HEK293T (cell line): ENCODE measurements at places on chromosomes 2 and 18.

GRCh38 chr2:38182492-38183003, 106.6 kb upstream of the CYP1B1 start:
- DNase-seq = no peak

DNA sequence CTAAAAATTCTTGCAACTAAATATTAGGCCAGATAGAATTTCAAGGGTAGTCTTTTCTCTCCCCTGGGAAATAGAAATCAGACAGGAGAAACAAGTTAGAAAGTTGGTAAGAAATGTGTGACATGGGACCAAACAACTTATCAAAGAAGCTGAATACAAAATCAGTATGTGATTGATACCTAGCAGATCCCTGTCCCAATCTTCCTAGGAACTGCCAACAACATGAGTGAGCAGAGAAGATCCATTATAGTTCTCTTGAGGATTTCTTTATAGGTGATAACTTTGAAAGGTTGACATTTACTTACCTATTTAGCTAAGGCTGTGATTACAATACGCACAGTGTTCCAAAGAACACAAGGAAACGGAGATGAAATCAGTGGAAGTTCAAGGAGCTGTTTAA, 162.4 kb downstream of the DLGAP1 start:
- no peak for DNase-seq

GRCh38 chr2:224520064-224520463, 65.1 kb downstream of the CUL3 start:
- no peak for DNase-seq

DNA sequence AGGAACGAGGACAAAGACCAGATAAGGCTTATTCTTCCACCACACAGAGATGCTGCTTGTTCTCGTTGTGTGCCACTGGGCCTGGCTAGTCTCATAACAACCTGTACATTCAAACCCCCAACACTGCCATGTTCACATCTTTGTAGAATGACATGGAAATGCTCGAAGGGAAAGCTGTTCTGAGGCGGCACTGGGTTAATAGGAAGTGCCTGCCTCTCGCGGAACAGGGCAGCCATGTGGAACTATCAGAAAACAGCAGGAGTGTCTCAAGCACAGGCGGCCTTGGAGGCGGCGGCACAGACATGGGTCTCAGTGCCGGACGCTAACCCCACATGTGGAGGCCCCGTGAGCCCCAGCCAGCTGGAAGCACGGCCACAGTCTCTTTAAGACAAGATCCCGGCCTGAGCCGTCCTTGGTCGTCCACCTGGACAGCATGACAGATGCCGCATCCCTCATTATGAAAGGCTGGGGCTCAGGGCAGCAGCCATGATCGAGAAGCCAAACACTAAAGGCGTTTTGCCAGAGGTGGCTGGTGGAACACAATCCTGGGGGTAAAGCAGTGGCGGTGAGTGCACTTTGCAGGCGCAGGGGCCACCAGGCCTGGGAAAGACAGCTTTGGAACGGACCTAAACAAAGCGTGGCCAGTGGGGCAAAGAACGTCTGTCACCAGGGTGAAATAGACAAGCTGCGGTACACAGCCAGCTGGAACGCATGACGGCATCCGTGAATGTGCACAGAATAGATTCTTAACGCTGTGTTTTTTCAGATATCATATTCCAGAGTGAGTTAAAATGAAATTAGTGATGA, 161.0 kb downstream of the HDAC4 start:
- DNase-seq = no peak

DNA sequence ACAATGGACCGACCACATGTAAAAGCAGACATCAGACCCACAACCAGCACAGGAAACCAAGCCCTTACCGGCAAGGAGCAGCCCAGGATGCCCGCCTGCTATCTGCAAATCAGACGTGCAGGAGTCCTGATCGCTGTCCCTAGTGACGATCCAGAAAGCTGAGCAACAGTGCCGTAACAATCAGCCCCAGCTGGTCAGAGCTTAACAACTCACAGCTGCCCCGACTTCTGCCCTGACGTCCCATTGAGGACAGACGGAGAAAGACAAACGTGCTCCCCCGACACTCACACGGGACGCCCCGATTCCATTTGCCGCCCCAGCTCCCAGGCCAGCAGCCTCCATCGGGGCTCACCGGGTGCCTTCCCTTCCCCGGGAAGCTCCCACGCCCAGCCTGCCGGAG, 39.8 kb upstream of the PXDN start:
- DNase-seq = no peak

GRCh38 chr2:214169281-214169680, 241.6 kb upstream of the VWC2L start:
- DNase-seq = no peak

- peak; percentile 54 for DNase-seq
These were observed 2.7 kb downstream of the ZEB2 start for GRCh38 chr2:144516981-144517865.

- no peak for DNase-seq
These were observed 44.2 kb downstream of the GLI2 start for GRCh38 chr2:120779781-120780283.

DNA sequence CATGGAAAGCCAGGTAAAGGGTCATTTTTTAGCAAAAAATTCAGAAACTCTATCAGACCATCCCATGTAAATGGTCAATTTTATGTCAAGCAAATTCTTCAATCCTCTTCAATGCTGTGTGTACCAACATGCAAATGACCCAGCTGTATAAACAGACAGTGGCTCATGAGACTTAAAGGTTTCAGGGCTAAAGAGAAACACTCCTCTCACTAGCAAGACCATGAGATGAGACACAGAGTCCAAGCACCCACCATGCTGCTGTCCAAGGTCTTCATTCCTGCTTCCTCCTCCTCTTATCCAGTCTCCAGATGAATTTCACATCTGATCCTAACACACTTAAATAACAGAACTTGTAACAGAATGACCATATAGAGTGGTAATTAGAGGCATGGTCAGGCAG, 30.8 kb upstream of the ONECUT2 start:
- no peak for DNase-seq

DNA sequence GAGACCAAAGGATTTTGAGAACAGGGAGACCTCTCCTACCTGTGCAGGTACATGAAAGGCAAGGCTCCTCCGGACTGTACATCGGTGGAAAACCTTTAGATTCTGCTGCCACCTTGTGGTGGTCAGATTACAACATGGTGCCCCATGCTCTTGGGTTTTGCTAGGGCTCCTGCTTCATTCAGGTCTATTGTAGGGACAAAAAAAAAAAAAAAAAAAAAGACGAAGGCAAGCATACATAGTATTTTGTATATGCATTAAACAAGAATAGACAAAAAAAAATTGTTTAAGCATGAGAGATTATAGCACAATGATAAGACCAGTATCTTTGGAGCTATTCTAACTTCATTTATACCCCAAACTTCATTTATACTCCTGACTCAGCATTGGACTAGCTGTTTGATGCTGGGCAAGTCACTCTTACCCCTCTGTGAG, 27.4 kb upstream of the SPR start:
- peak; percentile 61 for DNase-seq

- DNase-seq = no peak
These were observed 22.5 kb downstream of the NFATC1 start for GRCh38 chr18:79418236-79418635.

DNA sequence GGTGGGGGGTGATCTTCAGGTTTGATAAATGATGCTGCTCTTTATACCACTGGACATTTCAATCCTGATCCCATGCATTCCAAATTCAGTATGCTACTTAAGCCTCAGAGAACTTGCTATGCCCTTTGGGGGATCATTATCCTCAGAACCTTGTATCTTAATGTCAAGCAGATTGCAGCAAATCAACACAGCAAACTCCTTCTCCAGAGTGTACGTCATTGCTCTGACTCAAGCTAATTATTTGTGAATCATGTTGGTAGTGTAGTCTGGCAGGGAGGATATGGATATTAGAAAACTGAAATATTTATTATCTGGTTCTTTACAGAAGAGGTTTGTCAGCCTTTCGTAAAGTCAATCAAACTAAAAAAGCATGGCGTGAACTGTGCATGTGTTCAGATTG, 562.5 kb upstream of the FAM98A start:
- DNase-seq = no peak

- peak; percentile 68 for DNase-seq
These were observed 5.0 kb upstream of the CHST10 start for GRCh38 chr2:100422320-100423055.

- DNase-seq = peak; percentile 76
These were observed 123.3 kb downstream of the CLIP4 start for GRCh38 chr2:29238497-29238896.

- DNase-seq = no peak
These were observed 10.9 kb downstream of the MAT2A start for GRCh38 chr2:85549826-85550225.

GRCh38 chr2:24820598-24821432, 27.6 kb downstream of the CENPO start:
- no peak for DNase-seq

GRCh38 chr18:55458456-55459203, 129.4 kb downstream of the TCF4 start:
- DNase-seq = no peak

DNA sequence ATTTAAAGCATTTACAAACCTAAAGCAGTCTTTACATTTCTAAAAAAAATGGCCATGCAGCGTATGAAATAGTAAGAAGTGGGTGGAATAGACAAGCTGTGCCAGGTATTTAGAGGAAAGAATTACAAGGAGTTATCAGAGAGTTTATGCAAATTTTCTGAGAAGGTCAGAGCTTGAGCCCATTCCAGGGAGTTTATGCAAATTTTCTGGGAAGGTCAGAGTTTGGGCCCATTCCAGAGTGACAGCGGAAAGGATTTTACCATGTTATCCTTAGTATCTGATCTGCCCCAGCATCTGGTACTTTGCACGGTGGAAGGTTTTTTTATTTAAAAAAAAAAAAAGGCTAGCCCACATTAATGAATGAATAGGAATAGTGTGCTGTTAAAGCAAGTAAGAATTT, 1.4 kb upstream of the DOK6 start:
- no peak for DNase-seq

GRCh38 chr18:68397241-68398035, 317.5 kb downstream of the TMX3 start:
- DNase-seq = no peak

DNA sequence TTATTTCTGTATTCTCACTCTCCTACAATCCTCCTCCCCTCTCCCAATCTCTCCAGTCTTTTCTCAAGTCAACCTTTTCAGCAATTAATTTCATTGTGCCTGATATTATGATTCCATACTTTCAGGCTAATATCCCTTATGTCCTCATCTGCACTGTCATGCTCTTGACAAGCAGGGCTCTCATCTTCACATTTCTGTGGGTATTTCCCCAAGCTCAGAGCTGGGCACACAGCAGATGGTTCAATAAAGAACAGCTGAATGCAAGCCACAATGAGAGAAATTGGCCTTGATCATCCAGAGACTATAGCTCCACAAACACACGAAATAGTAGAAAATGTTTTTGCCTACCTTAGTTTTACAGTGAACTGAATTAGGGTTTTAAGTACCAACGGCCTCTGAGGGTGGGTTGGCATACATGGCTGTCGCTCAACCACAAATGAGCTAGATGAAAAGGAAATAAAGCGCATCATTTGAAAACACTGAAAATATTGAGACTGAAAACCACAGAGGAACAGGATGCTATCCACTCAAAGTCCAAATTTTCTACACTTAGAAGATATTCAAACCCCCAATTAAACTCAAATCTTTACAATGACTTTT, 47.5 kb upstream of the STAT1 start:
- no peak for DNase-seq

GRCh38 chr2:165953306-165953654, 296 bp downstream of the TTC21B start:
- no peak for DNase-seq

GRCh38 chr18:67131498-67131897, 385.0 kb downstream of the DSEL start:
- no peak for DNase-seq

- no peak for DNase-seq
These were observed at the start of gene SH3YL1 for GRCh38 chr2:263774-264492. SH3YL1 (minus strand) TSS chr2:264032; CDS start chr2:263984, 48 bp downstream.

DNA sequence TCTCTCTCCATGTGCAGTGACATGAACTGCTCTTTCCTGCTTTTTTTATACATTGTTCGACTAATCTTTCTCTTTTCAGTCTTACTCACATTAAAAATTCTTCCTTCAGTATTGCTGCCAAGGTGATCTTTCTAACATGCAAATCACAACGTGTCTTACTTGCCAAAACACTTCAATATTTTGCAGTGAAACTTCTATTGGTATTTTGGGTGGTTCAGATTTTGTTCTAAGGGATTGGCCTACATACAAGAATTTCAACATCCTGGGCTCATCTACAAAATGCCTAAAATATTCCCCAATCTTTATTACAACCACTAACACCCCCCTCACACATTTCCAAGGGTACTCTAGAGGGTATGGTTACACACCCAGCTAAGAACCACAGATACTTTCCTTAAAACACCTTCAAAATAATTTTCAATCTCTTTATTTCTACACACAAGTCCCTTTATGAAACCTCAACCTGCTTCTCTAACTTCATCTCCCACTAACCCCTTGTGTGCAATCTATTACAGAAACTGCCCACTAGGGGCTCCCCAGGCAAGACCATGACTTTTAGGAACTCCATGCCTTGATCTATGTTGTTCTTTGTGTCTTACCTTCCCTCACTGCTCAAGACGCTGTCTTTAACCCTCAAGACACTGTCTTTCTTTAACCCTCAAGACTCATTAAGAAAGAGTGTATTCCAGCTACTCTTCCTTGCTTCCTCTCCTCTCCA, 50.9 kb downstream of the COL3A1 start:
- DNase-seq = peak; percentile 27

DNA sequence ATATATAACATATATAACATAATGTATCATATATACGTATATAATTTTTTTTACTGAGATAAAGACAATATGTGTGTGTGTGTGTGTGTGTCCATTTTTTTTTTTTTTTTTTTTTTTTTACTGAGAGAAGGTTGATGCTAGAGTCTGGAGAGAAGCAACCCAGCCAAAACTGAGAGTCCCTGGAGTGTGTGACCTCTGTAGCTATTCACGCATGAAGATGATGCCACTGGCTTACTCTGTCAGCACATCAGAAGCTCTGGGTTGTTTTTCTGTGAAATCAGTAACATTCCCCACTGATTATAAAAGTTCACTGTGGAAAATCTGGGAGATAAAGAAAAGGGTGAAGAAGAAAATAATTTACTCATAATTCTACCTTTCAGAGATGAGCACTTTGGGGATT, 27.2 kb downstream of the CCDC195 start:
- no peak for DNase-seq
